ENCODE measurements at places on chromosomes 1 and 21. TPM values are rescaled to one million over a fixed set of nuclear protein-coding genes. Genes with fewer than 3 reads are reported as not detected.

Gene KMO
- 0.30 TPM for total RNA-seq

Gene OR2T2
- not detected for total RNA-seq

Gene RGS16
- total RNA-seq, result 3.9 TPM

Gene ADGRL4
- 54.9 TPM for total RNA-seq

Gene ANKRD34A
- total RNA-seq, result 0.26 TPM

Gene TRPM2
- 3.1 TPM for total RNA-seq

Gene SLAMF6
- 3.8 TPM for total RNA-seq

Gene TMEM35B
- total RNA-seq, result 106 TPM

Gene APCS
- not detected for total RNA-seq

Gene CD247
- not detected for total RNA-seq

Gene LCE3E
- not detected for total RNA-seq

Gene HSD3B2
- total RNA-seq, result not detected

Gene OR2AJ1
- total RNA-seq, result not detected

Gene CHI3L2
- not detected for total RNA-seq

Gene LIX1L
- 38.2 TPM for total RNA-seq

Gene IFI44L
- 7.4 TPM for total RNA-seq

Gene RAP1GAP
- total RNA-seq, result 0.18 TPM

Gene GPR3
- total RNA-seq, result 1.9 TPM

Gene IL19
- not detected for total RNA-seq

Gene GSTM4
- 7.6 TPM for total RNA-seq

Gene CLDN19
- 0.28 TPM for total RNA-seq

Gene PGLYRP4
- total RNA-seq, result not detected

Gene PEAR1
- total RNA-seq, result 21.5 TPM

Gene RBM8A
- 151 TPM for total RNA-seq

Gene UTP25
- total RNA-seq, result 6.8 TPM

Gene OR2T8
- total RNA-seq, result not detected

Gene S100A3
- total RNA-seq, result not detected

Gene ADCY10
- total RNA-seq, result 1.2 TPM

Gene EDEM3
- total RNA-seq, result 12.8 TPM

Gene WNT4
- not detected for total RNA-seq

Gene GPR37L1
- not detected for total RNA-seq

Gene KCNE1
- not detected for total RNA-seq

Gene PRAMEF12
- total RNA-seq, result not detected

Gene GREM2
- 2.1 TPM for total RNA-seq

Gene CD2
- total RNA-seq, result 1.2 TPM

Gene CDKN2C
- total RNA-seq, result 13.4 TPM

Gene TNFAIP8L2
- 4.2 TPM for total RNA-seq

Gene NAV1
- total RNA-seq, result 25.1 TPM
